ENCODE measurements at places on chromosomes 11 and 22.

DNA sequence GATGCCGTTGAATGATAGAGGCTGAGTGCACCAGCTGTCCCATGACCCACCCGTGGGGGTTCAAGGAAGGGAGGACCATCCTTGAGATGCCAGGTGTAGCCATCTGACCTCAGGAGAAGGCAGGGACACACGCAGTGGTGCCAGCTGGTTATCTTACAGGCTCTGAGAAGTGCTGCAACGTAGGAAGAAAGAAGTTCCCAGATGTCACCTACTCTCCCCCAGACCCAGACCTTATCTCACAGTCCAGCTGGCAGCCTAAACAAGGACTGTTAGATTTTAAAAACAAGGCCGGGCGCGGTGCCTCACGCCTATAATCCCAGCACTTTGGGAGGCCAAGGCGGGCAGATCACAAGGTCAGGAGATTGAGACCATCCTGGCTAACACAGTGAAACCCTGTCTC, 1307.6 kb downstream of the TBC1D22A start:
- no peak for DNase-seq

- DNase-seq = no peak
Observed at GRCh38 chr22:46508491-46508999, 28.9 kb downstream of the CELSR1 start.

GRCh38 chr11:122656073-122656630, 630 bp downstream of the UBASH3B start:
- DNase-seq = no peak

DNA sequence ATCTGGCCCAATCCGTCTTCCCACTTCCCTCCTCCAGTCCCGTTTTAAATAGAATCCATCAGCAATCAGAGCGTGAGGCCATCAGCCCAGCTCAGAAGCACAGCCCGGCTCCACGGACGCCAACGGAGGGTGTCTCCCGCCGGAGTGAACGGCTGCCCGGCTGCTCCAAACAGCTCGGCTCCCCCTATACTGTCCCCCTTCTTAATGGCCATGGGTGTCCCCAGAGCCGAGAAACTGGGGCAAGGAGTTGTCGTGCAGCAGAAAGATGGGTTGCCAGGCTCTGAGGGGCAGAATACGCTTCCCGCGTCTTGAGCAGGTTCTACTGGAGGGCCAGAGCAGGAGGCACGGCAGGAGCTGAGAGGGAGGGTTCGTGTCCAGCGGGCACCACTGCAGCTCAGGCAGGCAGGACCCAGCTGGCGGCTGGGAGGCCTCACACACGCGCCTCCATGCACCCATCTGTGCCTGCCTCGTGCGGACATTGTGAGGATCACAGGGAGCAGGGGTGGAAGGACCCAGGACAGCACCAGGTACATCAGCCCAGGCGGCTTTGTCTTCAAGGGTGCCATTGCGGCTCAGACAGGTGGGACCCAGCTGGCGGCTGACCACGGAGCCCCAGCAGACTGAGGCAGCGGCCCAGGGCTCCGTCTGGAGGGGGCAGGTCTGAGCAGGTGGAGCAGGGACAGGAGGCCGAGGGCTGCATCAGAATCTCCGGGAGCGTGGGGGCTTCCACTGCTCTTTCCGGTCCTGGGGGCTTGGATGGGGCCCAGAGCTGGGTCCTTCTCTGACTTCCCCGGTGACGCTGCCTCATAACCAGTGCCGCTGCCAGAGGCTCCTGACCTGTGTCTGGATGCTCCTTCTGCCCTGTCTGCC, 882.7 kb downstream of the BRD1 start:
- DNase-seq = no peak

DNA sequence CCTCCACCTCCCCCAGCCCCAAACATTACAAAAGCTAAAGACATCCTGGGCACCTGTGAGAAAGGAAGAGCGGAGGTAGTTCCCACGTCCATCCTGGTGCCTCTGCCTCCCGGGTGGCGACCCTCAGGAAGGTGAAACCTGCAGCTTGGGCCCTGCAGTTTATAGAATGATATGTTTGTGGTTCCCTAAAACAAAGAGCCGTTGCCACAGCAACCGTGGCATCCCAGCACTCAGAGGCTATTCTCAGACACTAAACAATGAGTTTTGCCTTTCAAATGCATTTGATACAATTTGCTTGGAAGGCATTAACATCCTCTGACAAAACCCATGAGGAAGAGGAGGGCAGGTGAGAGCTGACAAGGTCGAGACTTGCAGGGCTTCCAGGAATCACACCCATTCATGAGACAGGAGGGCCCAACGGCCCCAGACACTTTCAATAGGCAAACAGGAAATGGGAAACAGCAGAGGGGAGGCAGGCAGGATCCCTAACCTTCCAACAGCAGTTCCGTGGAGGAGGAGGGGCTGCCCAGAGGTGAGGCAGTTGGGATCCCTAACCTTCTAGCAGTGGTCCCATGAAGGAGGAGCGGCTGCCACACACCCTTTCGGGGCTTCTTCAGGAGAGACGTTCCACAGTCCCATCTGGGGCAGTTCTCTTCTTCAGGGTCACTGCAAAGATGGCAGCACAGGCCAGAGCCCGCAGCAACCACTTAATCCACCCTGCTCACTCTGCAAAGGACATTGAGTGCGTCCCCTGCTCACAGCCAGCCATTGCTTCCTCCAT, 379.2 kb downstream of the SHANK2 start:
- DNase-seq = no peak

Measured in stimulated activated CD4-positive, alpha-beta T cell treated with anti-CD3 and anti-CD28 coated beads, Interleukin-1b, Interleukin-23, amount 100 ng/mL, for 1 hour (primary cell).